Activated naive CD4-positive, alpha-beta T cell (primary cell): ENCODE measurements at places on chromosomes 5 and 9.

- DNase-seq = no peak
Observed at GRCh38 chr5:62486672-62487071, 74.1 kb downstream of the IPO11 start.

DNA sequence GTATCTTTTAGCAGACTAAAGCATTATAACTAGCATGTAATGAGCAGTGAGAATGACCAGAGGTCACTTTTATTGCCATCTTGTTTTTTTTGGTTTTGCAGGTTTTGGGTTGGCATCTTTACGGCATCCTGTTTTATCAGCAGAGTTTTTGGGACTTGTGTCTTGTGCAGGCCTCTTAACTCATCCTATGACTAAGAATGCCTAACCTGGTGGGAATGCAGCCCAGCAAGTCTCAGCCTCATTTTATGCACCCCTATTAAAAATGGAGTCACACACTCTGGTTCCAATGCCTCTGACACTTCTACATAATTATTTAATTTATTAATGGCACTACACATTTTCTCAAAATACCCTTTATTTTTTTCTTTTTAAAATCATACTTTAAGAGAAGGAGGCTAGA lies 726.5 kb upstream of the RIOK2 start:
- no peak for DNase-seq

- DNase-seq = no peak
Observed at GRCh38 chr9:7341571-7341970, 458.0 kb downstream of the DMAC1 start.

GRCh38 chr5:159732220-159732619 lies 184.1 kb upstream of the ADRA1B start:
- DNase-seq = no peak

DNA sequence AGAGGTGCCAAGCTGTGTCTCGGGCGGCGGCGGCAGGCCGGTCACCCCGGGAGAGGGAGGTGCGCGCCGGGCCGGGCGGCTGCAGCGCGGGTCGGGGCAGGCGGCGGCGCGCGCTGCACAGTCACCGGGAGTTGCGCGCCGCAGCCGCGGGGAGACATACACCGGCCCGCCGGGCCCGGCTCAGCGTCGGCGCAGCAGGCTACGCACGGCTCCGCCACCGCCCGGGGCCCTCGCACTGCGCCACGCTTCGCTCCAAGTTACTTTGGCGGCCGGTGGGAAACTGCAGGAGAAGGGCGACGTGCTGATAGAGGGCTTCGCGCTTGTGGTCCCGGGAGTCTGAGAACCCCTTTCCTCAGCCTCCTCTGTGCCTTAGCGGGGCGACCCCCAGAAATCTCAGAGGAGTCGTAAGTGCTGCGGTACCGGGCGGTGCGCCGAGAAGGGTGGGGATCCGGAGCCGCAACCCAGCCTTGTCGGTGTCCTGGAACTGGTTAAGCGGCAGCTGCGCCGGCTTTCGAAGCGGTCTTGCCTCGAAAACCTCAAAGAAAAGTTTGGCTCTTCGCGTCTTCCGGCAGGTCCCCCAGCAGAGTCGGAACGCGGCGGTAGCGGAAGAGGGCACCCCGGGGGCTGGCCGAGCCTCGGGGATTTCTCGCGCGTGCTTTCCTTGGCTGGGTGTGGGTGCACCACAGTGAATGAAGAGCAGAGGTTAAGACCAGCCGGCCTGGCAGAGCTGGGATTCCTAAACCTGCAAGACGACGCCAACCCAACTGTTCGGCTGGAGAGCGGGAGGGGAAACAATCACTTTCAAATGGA lies at the start of gene EFNA5:
TSS of gene EFNA5 (minus strand) at position 6 of the 810 bp plus-strand sequence.
- no peak for DNase-seq

DNA sequence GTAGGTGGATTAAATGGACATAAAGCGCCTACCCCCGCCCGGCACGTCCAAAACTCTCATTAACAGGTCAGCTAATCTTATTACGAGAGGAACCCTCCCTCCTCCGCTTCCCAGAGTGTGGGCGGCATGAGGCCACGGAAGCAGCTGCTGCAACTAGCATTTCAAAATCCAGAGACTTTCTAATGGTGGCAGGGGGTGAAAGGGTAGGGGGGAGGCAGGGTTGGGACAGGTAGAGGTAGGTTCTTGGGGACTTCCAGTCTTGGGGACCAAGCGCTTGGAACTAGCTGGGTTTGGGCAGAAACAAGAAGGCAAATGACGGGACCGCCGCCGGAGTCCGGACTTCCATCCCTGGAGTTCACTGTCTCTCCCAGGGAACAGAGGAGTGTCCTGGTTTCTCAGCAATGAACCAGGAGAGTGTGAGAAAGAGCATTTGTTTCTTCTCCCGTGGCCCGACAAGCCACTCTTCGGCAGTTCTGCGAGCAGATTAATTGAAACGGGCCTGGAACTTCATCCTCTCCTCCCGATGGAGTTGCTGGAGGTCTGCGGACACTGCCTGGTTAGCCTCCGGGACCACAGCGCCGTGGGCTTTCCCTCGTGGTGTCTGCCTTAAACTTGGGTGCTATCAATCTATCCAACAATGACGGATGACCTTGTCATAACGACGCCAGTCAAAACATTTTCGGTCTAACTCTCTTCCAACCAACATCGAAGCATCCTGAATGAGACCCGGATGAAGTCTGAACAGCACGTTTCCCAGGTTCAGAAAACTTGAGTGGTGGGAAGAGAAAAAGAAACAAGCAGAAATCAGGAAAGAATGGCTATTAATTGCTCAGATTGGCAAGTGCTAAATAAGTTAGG lies 1.6 kb upstream of the PRDM6 start:
- DNase-seq = no peak

- no peak for DNase-seq
Observed at GRCh38 chr5:141477815-141478214, 2.0 kb downstream of the PCDHGC3 start.

- no peak for DNase-seq
Observed at GRCh38 chr5:40150896-40151295, 528.8 kb upstream of the PTGER4 start.

- no peak for DNase-seq
Observed at GRCh38 chr9:115443890-115444289, 325.9 kb upstream of the TNC start.

- DNase-seq = no peak
Observed at GRCh38 chr5:68319706-68320412, 104.3 kb downstream of the PIK3R1 start.

DNA sequence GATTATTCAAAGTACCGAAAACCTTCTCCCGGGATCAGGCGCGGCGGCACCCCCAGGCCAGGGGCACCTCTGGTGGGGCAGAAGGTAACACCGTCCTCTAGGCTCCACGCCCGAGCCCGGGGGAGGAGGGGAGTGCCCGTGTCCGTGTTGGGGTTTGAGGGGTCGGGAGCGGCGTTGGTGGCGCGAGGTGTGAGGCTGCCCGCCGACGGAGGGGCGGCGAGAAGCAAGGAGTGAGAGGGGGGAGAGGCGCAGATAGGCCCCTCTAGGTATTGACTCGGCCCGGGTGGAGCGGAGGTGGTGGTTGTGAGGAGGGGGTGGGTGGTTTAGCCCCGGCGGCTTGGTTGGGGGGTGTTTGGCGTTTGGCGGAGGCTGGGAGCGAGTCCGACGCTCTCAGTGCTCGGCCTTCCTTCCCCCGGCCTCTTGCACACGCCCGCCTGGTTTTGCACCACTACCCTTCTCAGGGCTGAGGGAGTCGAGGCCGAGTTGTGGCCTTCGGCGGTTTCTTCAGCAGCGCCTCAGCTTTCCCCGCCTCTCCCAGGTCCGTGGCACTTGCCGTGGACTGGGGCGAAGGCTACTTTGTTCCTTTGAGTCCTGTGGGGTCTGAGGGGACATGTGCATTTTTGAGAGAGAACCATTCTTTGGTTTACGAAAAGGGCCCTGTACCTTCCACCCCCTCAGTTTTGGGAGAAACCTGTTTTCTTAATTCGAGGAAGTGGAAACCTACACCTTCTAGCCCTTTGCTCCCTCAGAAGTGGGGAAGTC lies 450 bp downstream of the GPBP1 start:
- DNase-seq = no peak

- no peak for DNase-seq
Observed at GRCh38 chr9:72187121-72187695, 38.0 kb downstream of the GDA start.

DNA sequence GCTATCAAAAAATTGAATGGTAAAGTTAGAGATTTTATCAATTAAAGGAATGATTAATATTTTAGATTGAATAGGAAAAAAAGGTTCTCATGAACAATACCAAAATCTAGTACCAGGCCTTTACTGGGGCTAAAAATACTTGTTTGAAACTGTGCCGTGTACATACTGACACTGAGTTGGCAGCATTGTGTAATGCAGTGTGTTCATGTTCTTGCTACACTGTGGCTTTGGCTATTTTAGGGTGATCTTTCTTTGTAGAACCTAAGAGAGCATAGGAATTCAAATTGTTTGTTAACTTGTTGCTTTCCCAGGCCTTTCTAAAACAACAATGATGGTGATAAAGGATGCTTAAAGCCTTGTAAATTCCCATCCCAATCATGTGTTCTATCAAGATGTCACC lies 80.9 kb downstream of the KIF4B start:
- no peak for DNase-seq

DNA sequence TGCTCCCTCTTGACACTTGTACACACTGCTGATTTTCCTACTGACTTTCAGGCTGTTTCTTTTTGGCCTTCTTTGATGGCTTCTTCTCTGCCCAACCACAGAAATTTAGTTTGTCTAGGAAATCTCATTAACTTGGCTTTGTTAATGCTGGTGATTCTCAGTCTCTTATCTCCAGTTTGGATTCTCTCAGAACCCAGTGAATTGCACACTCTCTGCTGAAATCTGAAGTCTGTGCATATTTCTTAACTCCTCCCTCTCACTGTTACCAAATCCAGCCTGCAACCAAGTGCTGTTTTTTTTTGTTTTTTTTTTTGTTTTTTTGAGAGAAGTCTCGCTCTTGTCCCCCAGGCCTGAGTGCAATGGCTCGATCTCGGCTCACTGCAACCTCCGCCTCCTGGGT lies 117.2 kb downstream of the CDC42SE2 start:
- DNase-seq = no peak

DNA sequence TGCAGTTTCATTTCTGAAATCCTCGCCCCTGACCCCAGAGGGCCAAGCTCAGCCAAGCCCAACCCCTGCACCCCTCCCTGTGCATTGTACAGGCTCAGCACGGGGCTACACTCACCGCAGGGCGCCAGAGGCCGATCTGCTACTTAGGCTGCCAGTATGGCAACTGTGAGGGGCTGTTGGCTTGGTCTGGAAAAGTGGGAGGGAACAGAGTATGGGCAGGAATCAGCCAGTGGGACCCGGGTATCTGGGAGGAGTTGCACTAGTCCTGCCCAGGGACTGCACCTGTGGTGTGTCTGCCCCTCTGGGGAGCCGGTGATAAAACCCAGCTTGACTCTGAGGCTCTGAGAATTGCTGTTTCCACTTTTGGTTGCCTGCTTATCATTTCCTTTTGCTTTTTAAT lies 167.4 kb upstream of the KIF2A start:
- DNase-seq = no peak
